AG04450 (cell line): ENCODE measurements at places on chromosomes 1 and 21.

DNA sequence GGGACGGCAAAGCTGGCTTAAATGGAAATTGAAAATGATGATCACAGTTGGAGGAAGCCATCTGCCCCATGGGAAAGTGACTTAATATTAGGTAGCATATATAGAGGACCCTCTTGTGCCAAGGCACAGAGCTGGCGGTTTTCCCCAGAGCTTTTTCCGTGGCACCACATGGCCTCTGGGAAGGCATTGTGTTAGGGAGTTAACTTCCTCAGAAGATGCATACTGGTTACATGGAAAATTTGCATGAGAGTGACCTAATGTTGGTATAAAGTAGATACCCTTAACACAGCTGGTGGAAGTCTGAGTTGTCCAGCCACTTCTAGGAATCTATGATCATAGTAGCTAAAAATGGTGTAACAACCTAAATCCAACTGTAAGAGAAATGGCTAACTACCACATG is 27.3 kb downstream of the CAP1 start:
- DNase-seq: no peak

- DNase-seq: no peak
Observed at GRCh38 chr1:25690396-25690956, 73.9 kb downstream of the MAN1C1 start.

GRCh38 chr1:66333466-66334199 is 200.3 kb upstream of the SGIP1 start:
- no peak for DNase-seq

DNA sequence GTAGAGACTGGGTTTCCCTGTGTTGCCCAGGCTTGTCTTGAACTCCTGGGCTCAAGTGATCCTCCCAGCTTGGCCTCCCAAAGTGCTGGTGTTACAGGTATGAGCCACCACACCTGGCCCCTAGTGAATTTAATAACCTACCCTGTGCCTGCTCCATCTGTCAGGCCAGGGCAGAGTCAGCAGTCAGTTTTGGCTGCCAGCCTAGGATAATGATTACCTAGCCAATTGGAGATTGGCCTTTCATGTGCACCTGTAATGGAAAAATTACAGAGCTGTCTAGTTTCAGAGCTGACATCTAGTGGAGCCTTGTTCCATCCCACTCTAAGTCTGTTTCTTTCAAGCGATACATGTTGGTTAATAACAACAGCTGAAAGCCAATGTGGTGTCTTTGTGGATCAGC is 92.0 kb downstream of the DIRAS3 start:
- no peak for DNase-seq

GRCh38 chr1:172630868-172631267 is 28.0 kb upstream of the FASLG start:
- no peak for DNase-seq
